ENCODE measurements at places on chromosomes 6 and 20.

DNA sequence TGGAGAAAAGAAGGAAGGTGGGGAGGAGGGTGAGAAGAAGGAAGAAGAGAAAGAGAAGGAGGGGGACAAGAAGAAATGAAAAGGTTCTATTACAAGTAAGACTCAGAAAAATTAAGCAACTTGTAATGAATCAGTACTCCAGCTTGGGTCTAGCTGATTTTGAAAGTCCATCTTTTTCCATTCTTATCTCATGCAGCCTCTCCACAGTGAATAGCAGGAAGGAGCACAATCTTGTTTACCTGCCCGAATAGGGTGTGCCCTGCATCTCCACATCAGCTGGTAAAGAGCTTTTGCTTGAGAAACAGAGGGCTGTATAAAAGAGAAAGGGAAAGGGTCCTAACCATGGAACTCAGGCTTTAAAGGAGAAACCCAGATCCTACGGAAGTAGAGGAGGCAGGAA is 348.8 kb downstream of the TPBG start:
- no peak for DNase-seq

DNA sequence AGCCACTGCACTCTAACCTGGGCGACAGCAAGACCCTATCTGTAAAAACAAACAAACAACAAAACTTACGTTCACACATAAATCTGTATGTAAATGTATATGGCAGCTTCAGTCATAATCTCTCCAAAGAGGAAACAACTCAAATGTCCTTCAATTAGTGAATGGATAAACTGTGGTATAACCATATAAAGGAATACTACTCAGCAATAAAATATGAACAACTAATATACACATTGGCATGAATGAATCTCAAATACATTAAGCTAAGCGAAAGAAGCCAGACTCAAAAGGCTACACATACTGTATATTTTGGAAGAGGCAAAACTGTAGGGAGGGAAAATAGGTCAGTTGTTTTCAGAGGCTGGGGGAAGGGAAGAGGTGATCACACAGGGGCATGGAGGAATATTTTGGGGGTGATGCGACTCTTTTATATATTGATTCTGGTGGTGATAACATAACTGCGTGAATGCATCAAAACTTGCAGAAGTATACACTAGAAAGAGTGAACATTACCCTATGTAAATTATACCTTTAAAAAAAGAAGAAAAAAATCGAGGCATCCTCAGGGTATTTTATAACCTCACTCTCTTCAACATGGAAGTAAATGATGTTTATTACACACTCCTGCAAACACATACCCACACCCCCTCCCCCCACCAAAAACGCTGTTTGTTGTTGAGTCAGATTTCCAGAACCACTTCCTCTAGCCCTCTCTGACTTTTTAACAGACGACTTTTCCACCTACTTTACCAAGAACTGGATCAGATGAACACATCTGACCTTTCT is 115.2 kb upstream of the RNF24 start:
- no peak for DNase-seq

GRCh38 chr20:32017711-32018251 is 7.5 kb downstream of the CCM2L start:
- DNase-seq: no peak

GRCh38 chr6:170080828-170081371 is 210.0 kb downstream of the DLL1 start:
- DNase-seq: no peak

GRCh38 chr6:13708736-13709135 is 2.9 kb downstream of the RANBP9 start:
- no peak for DNase-seq

All from stimulated activated CD8-positive, alpha-beta memory T cell treated with anti-CD3 and anti-CD28 coated beads, Interleukin-15, amount 100 ng/mL, for 24 hours (primary cell).